ENCODE measurements at places on chromosomes 16 and 17.
A peak's percentile ranks its signal among the peaks of the same experiment; 100 is the strongest.

- no peak for DNase-seq
Observed at GRCh38 chr17:67244431-67245072, 444 bp downstream of the HELZ start.

DNA sequence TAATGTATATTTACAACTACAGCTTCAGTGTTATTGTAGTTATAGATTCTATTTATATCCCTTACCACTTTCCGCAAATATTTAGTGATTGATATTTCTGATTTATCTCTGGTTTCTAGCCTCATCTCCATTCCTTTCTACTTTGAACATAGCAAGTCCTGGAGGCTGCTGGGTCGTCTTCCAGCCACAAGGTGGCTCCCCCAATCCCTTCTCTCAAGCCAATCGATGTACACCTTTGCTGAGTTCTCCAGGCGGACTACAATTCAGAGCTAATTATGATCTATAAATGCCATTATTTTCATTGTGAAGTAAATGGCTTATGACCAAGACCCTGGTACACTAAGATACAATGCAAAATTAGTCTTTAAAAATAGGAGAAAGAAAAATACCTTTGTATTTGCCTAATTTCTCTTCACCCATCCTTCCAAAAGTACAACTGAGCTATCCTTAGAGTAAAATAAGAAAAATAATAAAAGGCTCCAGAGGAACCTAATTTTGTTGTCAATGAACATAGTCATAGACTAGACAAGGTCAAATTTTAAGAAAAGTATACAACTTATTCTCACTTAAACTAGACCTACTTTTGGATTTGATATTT is 122.1 kb downstream of the SKAP1 start:
- peak; percentile 1 for DNase-seq

DNA sequence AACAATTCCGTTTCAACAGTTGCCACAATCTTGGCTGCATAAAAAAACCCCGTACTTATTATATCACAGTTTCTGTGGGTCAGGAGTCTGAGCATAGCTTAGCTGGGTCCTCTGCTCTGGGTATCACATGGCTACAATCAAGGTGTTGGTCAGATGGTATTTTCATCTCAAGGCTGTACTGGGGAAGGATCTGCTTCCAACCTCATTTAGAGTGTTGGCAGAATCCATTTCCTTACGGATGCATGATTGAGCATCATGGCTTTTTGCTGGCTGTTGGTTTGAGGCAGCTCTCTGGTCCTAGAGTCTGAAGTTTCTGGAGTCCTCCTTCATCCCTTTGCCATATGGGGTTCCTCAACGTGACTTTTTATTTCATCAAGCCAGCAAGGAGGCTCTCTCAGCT is 177.0 kb downstream of the HAPSTR1 start:
- no peak for DNase-seq

GRCh38 chr17:39026980-39027451 is 59.8 kb upstream of the FBXO47 start:
- DNase-seq, result peak; percentile 36

DNA sequence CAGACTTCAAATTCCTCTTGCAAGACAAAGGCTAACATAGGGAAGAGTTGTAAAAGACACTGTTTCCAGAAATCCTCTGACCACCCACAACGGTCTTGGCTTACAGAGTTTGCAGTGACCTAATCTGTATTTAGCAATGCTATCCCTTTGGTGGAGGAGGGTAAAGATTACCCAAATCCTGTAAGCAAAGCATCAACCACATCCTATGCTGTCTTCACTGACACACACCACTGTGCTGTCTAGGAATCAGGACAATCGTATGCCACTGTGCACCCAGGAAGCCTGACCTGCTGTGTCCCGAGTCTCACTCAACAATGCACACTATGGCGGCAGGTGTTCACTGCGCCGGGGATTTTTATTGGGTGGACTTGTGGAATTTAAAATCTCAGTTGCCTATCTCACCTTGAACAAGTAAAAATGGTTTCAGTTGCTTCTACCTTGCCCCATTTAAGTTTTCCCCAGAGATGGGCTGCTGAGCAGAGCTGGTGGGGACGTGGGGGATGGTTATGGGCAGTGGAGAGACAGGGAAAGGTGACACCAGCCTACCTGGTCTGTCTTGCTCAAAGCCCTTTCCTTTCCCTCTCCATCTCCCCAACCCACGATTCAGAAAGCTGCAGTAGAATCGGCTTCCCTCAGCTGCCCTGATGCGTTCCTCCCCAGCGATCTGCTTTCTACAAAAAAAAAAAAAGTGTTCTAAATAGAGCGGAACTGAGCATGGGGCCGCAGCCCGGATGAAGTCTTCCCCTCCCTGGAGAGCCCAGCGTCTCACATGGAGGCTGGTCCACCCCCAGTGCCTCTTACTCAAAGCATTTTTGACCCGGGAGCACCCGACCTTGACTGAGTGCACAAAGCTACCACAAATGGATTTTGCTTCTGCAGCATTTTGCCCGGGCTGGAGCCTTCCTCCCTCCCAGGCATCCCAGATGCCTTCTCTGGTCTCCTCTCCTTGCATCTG is 271.5 kb downstream of the SOX9 start:
- no peak for DNase-seq

DNA sequence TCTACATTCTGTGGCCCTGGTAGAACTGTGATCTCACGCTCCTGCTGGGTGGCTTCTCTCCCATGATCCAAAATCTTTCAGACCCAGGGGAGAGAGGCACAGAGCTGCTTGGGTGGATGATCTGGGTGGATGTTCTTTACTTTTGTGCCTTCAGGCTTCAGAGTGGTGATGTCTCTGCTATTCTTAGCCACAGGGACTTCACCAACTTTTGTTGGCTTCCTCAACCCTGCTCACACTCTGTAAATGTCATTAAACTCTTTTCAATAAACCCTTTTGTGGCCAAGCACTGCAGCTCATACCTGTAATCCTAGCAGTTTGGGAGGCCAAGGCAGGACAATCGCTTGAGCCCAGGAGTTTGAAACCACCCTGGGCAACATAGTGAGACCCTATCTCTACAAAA is 7.6 kb downstream of the CLEC10A start:
- DNase-seq, result no peak

GRCh38 chr16:75653922-75654321 is 6.3 kb downstream of the TERF2IP start:
- no peak for DNase-seq

DNA sequence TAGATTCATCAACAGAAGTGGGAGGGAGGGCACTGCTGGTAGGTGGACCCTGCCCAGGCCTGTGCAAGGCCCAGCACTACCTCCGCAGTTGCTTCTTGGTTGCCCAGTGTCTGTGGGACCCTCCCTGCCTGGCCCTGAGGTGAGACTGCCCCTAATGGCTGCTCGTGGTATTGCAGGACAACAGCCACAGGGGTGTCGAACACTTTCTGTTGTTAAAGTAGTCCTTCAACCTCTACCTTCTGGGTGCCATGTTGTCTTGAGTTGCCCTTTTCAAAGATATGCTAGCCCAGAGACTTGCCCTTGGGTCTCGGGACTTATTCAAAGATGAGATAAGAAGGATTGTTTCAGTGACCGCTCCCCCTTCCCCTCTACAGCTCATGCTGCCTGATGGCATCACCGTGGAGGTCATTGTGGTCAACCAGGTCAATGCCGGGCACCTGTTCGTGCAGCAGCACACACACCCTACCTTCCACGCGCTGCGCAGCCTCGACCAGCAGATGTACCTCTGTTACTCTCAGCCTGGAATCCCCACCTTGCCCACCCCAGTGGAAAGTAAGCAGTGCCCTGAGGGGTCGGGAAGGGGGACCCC is 29.1 kb downstream of the AKAP1 start:
- peak; percentile 55 for DNase-seq

- no peak for DNase-seq
Observed at GRCh38 chr17:39191750-39192510, 5.5 kb downstream of the CACNB1 start.

DNA sequence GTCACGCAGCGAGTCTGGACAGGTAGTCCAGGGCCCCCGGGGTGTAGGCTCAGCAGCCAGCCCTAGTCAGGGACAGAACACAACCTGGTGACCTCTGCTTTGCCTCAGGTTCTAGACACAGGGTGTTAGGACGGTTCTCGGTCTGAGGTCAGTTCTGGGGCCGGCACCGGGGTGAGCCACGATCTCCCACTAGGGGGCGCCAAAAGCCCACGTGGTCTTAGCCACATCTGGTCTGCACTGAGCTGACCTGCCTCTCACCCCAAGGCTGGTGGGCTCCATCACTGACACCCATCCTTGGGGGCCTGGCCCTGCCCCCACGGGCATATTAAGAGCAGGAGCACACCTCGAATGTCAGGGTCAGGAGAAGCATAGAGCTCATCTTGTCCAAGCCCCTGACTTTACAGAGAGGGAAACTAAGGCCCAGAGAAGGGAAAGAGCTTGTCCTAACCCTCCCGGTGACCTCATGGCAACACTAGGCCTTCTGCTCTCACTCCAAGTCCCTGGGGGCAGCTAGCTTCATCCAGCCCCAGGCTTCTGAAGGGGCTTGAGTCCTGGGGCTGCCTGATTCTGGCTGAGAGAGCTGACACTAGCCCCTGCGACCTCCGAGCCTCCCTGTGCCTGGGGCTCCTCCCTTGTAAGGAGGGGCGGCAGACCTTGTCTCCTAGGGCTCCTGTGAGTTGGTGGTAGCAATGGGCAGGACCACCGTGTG is 9.0 kb downstream of the SLC5A10 start:
- peak; percentile 58 for DNase-seq

DNA sequence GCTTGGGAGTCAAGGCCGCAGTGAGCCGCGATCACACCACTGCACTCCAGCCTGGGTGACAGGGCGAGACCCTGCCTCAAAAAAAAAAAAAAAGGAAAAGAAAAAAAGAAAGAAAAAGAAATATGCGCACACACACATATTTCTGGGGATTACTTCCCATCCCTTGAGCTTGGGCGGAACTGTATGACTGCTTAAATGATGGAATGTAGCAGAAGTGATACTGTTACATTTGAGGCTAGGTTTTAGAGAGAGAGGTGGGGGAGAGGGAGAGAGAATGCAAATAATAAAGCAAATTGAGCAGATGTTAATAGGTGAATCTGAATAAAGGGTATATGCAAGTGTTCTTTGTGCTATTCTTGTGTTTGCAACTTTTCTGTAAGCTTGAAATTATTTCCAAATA is 12.0 kb upstream of the USP32 start:
- DNase-seq, result no peak

GRCh38 chr17:863880-864279 is 81.7 kb downstream of the MRM3 start:
- DNase-seq, result no peak

DNA sequence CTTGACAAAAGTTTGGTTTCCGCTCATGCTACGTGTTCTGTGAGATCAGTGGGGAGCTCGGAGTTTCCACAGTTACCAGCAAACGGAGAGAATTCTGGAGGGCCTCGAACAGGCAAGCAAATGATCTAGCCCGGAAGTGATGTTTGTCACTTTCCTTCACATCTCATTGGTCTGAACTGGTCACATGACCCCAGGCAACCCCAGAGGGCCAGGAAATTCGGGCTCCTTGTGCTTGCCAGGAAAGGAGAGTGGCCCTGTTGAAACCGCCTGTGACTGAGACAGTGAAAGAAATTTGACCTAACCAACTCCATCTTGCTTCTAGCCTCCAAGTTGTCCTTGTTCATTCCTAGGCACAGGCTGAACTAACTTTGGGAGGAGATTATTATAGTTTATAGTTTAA is 23.0 kb downstream of the SPPL2C start:
- no peak for DNase-seq

- no peak for DNase-seq
Observed at GRCh38 chr16:4574919-4575705, 19.0 kb downstream of the C16orf96 start.

GRCh38 chr17:72927146-72927545 is 165.3 kb downstream of the SLC39A11 start:
- DNase-seq, result no peak

- DNase-seq, result no peak
Observed at GRCh38 chr16:87701505-87701921, 64.3 kb downstream of the KLHDC4 start.

Data from substantia nigra (tissue), 51 donors.